ENCODE measurements at places on chromosomes 1 and 21. TPM values are rescaled to one million over a fixed set of nuclear protein-coding genes. Genes with fewer than 3 reads are reported as not detected.

The LCE1C gene
- not detected for total RNA-seq

The EEIG2 gene
- total RNA-seq, result 1.3 TPM

DNA sequence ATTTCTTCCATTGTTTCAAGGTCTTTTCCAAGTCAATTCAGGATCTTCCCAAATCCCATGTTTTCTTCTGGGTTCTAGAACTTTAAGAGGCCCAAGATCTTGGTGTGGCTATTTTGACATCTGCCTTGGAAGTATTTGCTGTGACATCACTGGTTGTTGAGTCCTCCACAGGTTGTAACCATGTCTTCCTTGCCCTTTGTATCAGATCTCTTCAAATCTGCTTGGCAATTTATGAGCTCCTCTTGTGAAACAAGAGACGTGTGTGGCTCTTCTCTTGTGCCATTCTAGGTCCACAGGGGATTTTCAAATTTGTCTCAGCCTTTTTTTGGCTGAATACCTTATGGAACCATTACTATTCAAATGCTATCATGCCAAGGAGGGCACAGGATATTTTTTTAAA is 60.3 kb upstream of the KCNK2 start:
- no peak for DNase-seq

The BEND5 gene
- not detected for total RNA-seq

The LIN28A gene
- not detected for total RNA-seq

- peak; percentile 35 for DNase-seq
Observed at GRCh38 chr1:169368406-169368769, 393 bp downstream of the BLZF1 start.

GRCh38 chr1:68313735-68314134 is 81.4 kb upstream of the WLS start:
- DNase-seq, result no peak

- no peak for DNase-seq
Observed at GRCh38 chr1:111216751-111217150, 10.8 kb upstream of the CHI3L2 start.

DNA sequence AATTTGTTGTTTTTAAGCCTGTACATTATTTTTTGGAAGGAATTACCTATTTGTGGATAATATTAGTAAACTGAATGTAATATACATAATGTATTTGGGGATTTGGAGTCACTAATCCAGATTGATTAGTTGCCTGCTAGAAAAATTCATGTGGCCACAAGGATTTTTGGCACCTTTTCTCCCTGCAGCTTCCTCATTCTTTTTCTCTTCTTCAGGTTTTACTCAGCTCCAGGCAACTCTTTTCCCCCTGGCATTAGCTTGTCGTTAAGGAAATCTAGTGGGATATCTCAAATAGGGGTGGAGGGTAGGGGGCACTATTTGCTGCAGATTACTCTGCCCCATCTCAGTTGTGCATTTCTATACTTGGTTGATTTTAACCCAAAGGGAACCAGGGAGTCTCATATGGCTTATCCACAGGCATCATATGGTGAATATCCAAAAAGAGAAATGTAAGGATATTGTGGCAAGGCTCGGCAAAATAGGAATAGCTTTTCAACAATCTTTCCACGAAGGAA is 203.1 kb downstream of the NFIA start:
- DNase-seq, result peak; percentile 47

DNA sequence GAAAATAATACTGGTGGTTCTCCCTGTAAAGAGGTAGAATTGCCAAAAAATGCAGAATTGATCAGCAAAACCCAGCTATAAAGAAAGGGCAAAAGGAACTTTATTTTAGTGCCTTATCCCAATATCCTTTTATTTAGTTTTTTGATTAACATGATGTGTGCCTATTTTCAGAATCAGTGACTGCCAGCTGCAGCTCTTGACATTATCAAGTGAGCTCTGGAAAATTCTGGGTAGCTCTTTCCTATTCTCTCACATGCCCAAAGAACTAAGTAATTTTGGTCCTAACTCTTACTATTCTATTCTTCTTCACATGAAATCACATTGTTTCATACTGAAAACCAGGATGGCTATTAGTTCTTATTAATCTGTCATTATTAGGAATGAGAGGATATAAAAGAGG is 22.1 kb downstream of the WNT2B start:
- DNase-seq, result no peak

DNA sequence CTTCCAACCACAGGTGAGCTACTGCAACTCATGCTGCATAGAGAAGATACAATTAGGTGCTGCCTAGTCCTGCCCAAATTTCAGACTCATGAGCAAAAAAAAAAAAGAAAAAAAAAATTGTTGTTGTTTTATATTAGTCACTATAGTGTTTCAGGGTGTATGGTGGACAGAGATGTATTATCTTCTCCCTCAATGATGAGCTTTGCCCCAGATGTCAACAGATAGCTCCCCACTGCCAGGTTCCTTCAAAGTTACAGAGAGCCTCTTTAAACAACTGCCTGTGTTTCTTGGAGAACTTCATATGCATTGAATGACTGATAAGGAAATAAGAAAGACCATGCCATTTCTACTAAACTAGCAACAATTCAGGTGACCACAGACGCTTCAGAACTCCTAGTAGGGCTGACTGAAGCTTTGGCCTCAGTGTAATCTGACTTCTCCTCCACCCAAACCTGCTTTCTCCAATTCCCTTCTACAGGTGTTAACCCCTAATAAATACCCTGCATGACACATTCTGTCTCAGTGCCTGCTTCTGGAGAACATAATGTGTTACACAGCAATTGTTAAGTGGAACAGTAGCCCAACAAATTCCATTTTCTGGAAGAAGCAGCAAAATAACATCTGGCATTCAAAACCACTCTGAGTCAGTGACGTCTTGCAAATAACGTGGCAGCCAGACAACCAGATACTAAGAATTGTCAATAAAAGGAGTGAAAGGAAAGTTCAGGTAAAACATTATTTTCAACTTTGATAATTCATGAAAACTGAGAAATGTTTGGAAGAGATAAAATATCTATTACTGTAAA is 147.7 kb downstream of the CDC42BPA start:
- no peak for DNase-seq

DNA sequence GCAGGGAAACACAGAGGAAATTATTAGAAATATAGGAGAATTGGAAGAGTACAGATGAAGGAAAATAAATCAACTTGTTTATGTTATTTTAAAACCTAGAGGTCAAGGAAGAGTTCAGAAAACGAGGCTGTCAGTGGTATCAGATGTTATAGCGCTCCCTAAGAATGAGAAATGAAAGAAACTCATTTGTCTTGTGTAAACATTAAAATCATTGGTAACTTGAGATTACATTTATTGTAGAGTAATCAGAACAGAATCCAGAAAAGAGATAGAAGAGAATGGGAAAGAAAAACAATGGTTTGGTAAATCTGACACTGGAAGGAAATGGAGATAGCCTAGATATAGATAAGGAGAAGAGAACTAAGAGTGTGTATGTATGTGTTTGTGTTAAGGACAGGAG is 106.4 kb downstream of the ATF6 start:
- DNase-seq, result no peak

- DNase-seq, result no peak
Observed at GRCh38 chr1:204566583-204566955, 50.4 kb downstream of the MDM4 start.

- DNase-seq, result peak; percentile 87
Observed at GRCh38 chr1:169495046-169495775, 9.5 kb upstream of the SLC19A2 start.

- DNase-seq, result no peak
Observed at GRCh38 chr1:94738371-94738770, 81.8 kb upstream of the SLC44A3 start.

DNA sequence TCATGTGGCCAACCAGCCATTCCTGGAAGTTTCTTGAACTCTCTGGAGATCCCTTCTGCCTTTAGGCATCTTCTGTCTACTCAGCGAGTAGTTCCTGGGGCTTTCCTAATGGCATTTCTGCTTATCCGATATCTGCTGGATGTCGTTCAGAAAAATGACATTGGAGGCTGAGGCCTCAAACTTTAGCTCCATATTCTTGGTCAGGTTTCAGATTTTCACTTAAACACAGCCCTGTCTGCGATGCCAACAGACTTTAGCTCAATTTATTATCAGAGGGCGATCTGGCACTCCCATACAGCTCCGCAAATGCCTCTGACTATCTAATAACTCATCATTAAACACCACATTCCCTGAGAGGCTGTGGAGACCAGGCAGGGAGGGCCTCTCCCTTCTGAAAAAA is 46.3 kb upstream of the ETS2 start:
- no peak for DNase-seq

Data from bronchial epithelial cell (primary cell).